ENCODE measurements at places on chromosomes 6 and 20.
A peak's percentile ranks its signal among the peaks of the same experiment; 100 is the strongest.

DNA sequence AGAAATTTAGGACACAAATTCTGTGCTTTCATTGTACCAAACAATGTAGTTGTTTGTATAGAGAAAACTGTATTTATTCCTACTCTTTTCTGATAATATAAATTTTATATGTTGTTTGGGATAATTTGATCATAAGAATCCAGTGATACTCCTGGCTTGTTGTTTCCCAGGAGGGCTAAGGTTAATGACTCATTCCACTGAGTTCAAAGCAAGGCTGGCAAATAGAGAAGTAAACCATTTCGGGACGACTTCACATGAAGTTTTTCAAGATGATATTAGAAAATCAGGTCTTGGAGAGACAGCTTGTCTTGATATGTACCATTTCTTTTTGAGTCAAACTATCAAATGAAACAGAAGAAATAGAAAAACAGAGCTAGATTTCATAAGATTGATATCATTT is 326.1 kb upstream of the CNR1 start:
- no peak for DNase-seq

GRCh38 chr6:37788259-37788658 is 31.3 kb upstream of the ZFAND3 start:
- DNase-seq, result no peak

DNA sequence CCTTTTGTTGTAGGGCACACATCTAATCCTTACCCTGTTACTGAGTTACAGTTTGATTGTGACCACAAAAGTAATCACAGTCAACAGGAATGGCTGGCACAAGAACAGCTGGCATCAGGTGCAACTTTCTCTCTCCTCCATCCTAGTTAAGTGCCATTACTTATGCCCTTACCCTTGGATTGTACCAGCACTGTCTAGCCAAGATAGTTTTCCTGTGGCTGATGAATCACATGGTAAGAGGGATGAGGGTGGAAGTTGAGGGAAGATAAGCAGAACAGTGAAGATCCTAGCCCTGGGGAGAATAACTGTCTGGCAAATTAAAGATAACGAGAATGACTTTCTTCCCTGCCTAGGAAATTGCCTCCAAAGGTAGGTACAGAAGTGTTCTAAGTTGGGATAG is 42.0 kb downstream of the RNF217 start:
- no peak for DNase-seq

DNA sequence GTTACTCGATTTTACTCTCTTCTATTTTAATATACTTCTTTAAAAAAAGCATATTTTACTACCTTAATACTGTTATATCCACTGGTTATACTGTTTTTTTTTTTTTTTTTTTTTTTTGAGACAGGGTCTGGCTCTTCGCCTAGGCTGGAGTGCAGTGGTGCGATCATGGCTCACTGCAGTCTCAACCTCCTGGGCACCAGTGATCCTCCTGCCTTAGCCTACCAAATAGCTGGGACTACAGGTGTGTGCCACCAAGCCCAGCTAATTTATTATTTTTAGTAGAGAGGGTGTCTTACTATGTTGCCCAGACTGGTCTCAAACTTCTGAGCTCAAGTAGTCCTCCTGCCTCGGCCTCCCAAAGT is 170.7 kb downstream of the DOK5 start:
- DNase-seq, result no peak

- no peak for DNase-seq
These were observed 51.9 kb downstream of the APCDD1L start for GRCh38 chr20:58463256-58463655.

GRCh38 chr6:1407499-1407990 is 18.2 kb downstream of the FOXF2 start:
- DNase-seq, result no peak

DNA sequence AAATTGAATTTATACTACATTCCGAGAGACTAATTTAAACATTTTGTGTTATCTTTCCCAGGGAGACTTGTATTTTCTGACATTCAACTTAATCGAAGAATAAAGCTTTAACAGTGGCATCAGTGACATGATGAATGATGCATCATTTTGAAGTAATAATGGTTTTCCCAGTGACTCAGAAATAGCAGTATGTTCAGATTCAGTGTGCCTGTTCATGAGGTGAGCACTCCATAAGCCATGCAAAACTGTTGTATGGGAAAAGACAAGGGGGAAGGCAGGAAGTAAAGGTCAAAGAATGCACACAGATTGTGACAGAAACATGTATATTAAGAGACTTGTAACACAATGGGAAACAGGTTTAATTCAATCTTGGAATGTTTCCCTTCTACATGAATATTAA is 1348.2 kb upstream of the GJE1 start:
- DNase-seq, result no peak

DNA sequence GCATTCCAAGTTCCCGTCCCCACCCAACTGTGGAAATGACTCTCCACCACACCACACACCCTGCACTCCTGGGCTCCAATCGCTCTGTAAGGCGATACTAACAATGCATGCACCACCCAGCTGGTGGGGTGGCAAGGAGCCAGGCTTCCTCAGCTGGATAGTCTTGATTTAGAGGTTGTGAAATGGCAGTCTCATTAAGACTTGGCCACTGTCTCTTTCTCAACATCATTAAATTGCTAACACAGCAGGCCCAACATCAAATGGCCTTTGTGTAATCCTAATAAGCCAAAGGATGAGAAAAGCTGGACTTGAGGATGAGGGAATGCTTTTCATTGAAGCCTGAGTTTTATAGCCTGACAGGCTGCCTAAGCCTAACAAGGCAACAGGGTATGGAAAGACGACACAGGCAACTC is 223.7 kb downstream of the GMDS start:
- peak; percentile 16 for DNase-seq

DNA sequence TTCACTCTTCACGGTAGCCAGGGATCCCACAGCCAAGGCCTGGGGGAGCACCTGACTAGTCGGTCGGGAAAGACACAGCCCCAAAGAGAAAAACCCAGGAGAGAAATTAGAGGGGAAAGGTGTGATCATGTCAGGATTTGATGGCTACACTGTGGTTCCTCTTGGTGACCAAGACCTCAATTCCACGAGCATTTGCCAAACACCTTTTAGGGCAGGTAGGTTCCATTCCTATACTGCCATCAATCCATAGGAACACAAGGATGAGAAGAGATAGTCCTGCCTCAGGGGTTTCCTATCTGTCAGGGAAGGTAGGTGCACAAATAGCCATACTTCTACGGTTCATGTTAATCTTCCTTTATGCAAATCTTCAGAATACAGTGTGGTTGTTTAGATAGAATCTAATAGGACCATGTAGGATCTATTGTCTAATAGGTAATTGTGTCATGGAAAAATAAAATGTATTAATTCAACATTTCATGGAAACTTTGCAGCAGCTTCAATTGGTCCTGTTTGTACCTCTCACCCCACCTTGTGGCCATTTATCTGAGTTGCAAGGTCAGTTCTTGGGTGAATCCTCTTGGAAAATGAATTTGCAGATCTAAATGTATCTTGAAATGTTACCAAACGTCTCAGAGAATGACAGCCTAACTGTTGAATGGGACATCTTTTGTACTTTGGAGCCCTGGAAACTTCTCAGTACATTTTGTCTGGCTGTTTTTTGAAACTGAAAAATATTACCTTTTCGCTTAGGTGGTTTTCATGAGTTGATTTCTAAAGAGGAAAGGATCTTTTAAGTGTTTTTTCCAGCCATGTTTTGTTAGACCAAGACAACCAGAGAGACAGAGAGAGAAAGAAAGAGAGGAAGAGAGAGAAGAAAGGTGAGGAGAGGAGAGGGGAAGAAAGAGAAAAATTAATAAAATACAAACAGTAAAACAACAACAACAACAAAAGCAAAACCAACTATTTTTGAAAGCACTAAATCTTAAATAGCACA is 33.7 kb upstream of the IYD start:
- peak; percentile 78 for DNase-seq

DNA sequence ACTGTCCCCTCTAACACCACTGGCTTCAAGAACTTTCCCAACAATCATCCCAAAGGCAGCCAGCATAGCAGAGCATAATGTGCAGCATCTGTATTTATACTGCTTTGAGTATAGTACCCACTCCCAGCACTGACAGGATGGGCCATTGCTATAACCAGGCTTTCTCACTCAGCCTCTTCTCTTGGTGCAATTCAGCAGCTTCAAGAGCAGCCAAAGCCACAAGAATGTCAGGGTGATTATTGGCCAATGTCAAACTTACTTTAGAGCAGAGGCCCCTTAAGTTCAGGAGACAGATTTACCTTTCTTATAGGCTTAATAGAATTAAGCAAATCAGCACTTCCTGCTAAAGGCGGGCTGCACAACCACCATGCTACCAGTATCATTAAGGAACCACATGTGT is 232.4 kb upstream of the RSPO3 start:
- no peak for DNase-seq

GRCh38 chr20:45266977-45267376 is 12.6 kb upstream of the SLPI start:
- DNase-seq, result no peak

- no peak for DNase-seq
These were observed 41.6 kb upstream of the ARMC2 start for GRCh38 chr6:108806665-108807064.

GRCh38 chr6:166724576-166724975 is 97.5 kb upstream of the RPS6KA2 start:
- no peak for DNase-seq

DNA sequence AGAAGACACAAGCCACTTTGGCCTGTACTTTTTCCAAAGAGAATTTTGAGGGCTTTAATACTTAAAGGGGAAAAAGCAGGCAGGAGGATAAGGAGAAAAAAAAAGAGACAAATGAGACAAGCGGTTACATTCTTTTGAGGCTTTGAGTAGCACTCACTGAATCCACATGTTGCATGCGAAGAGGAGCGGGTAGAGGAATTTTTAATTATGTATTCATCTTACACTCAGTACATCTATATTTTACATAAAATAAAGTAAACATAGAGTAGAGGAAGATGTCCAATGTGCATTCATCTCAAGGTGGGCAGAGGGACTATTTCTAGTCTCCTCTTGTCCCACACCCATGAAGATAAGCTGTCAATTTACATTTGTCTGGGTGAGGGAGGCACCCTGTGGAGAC is 266.9 kb downstream of the CD109 start:
- no peak for DNase-seq

GRCh38 chr6:16256781-16257180 is 18.4 kb downstream of the GMPR start:
- DNase-seq, result no peak

DNA sequence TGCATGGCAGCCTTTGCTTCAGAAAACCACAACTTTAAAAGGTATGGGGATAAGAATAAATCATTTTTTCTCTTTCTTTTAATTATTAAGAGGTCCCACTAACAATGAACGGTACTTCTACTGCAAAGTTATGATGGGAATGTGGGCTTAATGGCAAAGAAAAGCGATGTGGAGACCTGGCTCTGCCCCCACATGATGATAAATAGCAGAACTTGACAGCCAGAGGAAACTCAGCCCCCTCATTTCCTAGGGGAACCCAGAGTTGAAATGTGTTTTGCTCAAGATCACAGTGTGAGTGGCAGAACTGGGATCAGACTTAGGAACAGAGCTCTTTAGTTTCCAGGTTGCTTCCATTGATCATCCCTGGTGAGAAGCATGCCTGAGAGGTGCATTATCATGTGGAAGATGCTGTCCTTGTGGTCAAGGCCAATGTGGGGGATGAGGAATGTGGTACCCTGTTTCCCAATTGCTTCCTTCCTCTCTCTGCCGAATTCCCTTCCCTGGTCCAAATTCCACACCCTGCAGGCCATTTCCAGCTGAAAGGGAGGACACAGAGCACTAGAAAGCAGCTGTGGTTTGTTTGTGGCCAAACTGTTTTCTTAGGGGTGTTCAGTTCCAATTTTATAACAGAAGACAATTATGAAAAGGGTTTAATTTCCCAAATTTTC is 66.0 kb downstream of the BACH2 start:
- no peak for DNase-seq

- DNase-seq, result no peak
These were observed 94.7 kb upstream of the SNX9 start for GRCh38 chr6:157728183-157728881.

GRCh38 chr6:143356101-143356880 is 94.2 kb downstream of the ADAT2 start:
- DNase-seq, result no peak

DNA sequence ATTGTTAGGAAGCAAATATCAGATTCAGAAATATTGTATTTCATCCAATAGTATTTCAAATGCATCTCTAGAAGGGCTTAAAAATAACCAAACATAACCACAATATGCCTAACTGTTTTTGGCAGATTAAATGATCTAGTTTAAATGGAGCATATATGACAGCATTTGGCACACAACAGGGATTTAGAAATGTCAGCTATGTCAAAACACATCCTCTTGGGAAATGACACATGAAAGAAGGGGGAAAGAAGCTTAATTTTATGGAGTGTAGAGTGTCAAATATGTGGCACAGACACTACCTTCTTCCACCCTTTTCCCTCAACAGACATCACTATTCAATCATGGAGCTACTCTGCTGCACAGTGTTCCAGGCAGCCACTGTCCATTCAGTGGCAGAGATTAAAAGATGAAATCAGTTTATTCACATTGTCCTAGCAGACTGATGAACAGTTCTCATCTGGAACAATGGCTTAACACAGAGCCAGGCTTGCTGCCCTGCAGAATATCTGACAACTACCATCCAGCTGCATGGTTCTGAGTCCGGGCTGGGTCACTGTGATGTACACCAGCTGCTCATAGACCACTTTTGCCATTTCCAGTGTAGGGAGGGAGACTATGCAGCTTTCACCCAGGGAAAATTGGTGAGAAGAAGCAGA is 349.8 kb downstream of the DHX35 start:
- peak; percentile 50 for DNase-seq

DNA sequence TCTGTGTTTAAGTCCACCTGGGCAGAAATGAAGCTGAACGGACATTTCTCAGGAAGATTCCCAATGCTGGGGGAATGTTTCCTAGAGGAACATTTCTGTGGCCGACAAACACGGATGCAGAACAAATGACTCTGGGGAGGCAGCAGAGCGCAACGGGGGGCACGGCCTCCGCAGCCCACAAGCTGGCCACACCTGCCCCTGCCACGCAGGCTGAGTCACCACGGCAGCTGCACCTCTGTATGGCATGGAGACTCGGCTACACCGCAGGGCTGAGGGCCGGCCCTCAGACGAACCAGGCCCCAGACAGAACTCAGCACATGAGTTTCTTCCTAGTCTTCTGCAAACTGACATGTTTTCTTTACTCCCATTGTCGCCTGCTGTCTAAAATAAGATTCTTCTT is 10.0 kb upstream of the PRR18 start:
- no peak for DNase-seq

GRCh38 chr20:6178537-6178936 is 55.7 kb upstream of the FERMT1 start:
- DNase-seq, result no peak

- DNase-seq, result no peak
These were observed 20.1 kb upstream of the NOL4L start for GRCh38 chr20:32605167-32605656.

- DNase-seq, result no peak
These were observed 88.1 kb upstream of the IYD start for GRCh38 chr6:150280703-150281102.

GRCh38 chr6:1244941-1245340 is 67.0 kb upstream of the FOXQ1 start:
- DNase-seq, result no peak

DNA sequence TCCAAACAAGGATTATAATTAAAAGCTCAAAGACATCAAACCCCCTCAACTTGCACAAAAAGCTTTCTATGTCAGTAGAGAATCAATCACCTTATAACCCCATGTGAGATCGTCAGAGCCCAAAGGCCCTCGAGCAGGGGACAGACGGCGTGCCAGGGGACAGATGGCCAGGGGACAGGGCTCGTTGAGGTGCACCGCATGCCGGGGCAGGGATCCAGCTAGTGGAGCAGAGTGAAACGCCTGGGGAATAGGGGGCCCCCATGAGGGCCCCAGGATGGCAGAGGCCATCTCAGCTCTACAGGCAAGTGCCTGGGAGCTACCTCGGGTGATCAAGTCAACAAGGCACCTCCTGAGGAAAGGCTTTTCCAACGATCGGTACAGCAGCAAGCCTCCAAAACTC is 28.6 kb downstream of the DIDO1 start:
- no peak for DNase-seq

Data from head of caudate nucleus (tissue), 42 donors.